ENCODE measurements at places on chromosomes 16 and 17.

DNA sequence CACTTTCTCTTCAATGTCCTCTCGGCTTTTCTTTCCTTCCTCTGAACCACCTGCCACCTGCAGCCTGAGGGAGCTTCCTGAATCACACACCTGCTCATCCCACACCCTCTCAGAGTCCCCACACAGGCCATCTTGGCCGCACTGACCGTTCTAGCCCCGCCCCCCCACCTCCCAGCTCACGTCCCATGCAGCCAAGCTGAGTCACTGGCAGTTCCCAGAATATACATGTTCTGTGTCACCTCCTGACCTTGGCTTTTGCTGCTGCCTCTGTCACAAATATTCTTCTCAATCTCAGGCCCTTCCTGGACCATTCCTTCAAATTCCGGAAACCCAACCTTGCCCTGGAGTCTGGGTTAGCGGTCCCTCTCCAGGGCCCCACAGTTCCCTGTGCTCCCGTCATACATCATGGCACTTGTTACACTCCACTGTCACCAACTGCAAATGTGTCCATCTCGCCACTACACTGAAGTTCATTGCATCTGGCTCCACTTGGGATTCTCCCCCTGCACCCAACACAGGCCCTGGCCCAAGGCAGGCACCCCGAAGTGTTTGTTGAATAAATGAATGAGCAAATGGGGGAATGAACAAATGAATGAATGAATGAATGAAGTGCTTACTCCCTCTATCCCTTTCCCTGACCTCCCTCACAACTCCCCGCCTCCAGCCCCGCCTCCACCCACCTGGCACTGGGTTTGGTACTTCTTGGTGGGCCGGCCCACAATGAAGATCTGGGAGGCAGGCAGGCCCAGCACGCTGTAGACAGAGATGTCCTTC is 12.8 kb downstream of the PIMREG start:
- no peak for DNase-seq

DNA sequence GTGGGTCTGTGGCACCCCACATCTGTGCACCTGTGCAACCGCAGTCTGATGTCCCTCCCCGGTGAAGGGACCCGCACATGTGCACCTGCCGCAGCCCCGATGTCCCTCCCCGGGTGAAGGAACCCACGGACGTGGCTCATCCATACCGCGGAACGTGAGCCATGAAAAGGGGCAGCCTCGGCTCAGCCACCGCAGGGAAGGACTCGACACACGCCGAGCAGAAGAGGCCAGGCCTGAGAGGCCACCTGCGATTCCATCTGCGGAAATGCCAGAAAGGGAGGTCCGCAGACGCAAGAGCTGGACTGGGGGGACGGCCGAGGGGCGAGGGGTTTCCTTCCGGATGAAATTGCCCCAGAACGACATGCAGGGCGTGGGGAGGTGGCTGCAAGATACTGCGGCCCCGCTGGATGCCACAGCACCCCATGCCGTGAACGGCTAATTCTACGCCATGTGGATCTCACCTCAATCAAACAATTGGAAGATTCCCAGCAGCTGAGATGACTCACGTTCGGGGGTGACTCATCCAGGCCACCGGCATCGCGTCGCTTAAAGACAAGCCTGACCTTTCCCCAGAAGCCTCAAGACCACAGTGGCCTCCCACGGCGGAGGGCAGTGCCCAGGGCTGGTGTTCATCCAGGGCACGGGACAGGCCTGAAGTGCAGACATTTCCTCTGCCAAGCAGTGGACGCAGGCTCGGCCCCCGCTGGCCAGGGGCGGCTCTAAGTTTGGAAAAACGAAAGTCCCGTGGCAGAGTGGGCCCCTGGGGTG is 21.0 kb downstream of the SOX8 start:
- DNase-seq: peak; percentile 48

- no peak for DNase-seq
Observed at GRCh38 chr17:46976626-46977270, 2.3 kb downstream of the RPRML start.

GRCh38 chr16:8915722-8916301 is 33.7 kb downstream of the LITAFD start:
- no peak for DNase-seq

GRCh38 chr17:69713815-69714214 is 299.3 kb downstream of the MAP2K6 start:
- no peak for DNase-seq

GRCh38 chr16:83830091-83830768 is 22.5 kb downstream of the HSBP1 start:
- no peak for DNase-seq

- DNase-seq: no peak
Observed at GRCh38 chr16:8622315-8622656, 788 bp downstream of the METTL22 start.

DNA sequence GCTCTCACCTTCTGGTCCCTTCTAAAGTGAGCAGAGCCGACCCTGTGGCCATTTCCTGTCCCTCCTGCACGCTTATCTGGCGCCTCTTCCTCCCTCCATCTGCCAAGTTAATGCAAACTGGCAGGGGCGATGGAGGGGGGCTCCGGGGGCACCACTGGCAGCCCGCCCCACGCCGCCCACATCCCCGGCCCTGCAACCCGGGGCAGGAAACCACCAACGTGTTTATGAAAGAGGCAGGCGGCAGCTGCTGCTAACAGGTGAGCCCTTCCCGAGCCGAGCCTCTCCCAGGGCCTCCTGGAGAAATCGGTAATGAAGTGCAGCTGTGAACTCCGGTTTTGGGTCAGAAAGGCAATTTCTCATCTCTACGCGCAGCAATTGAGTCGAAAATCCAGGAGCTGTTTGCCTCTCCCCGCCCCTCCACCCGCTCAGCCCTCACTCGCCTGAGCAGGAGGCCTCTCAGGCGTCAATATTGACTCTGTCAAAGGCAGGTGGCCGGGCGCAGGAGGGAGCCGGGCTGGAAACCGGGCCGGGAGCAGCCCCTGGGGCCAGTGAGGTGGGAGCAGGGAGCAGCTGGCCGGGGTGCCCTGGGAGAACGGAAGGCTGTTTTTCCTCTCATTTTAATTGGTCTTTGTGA is 164.4 kb upstream of the GSE1 start:
- peak; percentile 21 for DNase-seq

DNA sequence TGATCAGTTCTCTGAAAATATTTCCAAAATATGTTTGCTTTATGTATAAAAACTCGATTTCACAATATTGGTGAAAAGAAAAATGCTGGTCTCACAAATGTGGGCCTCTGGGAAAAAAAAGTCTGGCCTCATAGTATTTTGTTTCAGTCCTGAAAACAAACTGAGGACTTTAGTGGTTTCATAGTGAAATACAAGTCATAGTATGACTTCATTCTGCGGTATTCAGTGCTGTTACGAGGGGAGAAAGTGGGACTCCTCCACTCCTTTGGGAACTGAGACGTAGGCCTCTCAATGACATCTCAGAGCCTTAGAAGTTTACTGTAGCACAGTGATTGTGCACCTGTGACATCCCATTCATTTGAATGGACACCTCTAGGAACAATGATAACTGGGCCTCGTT is 56.0 kb downstream of the CYB561 start:
- DNase-seq: no peak

DNA sequence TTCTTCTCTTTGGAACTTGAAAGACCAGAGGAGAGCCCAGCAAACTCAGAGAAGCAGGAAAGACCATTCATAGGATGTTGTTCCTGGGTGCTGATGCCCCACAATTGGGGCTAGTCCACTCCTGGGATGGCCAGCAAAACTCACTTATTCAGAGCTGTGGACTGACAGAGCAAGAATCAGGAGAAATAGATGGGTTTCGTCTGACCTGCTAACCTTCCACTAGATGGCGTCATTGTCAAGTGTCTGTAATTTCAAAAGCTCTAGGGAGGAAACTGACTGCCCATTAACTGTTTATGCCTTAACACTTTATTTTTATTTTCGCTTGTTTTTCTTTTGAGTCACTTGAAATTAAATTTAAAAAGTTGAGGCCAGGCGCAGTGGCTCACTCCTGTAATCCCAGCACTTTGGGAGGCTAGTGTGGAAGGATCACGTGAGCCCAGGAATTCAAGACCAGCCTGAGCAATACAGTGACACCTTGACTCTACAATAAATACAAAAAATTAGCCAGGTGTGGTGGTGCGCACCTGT is 28.7 kb upstream of the MILR1 start:
- no peak for DNase-seq

GRCh38 chr16:89319886-89320781 is 102.6 kb downstream of the ZNF778 start:
- DNase-seq: no peak

GRCh38 chr17:55814377-55814776 is 63.5 kb downstream of the PCTP start:
- DNase-seq: no peak

DNA sequence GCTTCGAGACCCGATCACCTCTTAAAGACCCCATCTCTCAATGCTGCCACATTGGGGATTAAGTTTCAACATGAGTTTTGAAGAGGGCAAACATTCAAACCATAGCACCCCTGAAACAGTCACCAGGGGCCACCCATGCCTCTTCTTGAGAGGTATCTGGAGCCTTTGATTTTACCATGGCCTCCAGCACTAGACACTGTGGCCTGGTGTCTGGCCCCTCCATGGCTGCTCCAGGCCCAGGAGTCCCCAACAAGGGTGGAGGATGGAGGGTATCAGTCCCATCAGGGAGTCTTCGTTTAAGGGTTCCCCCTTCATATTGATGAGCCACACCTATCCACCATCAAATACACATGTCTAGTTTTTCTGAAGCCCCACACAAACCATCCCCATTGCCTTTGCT is 66.5 kb upstream of the CDH5 start:
- no peak for DNase-seq

DNA sequence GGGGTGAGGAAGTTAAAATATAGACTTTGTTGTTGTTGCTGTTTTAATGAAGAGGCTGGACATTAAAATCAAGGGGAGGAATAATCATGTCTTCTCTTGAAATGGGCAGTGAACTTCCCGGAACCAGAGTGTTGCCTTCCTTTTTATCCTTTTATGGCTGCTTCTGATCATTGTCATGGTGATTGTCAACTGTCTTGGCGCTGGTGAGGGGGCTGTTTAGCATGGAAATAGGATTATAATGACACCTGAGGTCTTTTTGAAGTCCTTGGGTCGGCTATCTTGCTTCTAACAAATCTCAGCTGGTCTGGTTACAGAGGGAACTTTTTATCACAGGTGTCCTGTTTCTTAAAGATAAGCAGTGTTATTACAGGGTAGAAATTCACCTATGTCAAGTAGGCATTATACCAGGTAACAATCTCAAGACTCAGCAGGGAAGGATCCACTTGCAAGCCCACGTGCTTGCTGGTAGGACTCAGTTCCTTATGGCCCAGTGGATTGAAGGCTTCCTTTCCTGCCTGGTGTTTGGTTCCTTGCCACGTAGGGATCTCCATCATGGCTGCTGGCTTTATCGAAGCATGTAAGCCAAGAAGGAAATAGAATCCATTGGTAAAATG is 349.3 kb downstream of the WWOX start:
- DNase-seq: no peak

GRCh38 chr17:7219229-7219811 is 316 bp downstream of the DLG4 start:
- no peak for DNase-seq

DNA sequence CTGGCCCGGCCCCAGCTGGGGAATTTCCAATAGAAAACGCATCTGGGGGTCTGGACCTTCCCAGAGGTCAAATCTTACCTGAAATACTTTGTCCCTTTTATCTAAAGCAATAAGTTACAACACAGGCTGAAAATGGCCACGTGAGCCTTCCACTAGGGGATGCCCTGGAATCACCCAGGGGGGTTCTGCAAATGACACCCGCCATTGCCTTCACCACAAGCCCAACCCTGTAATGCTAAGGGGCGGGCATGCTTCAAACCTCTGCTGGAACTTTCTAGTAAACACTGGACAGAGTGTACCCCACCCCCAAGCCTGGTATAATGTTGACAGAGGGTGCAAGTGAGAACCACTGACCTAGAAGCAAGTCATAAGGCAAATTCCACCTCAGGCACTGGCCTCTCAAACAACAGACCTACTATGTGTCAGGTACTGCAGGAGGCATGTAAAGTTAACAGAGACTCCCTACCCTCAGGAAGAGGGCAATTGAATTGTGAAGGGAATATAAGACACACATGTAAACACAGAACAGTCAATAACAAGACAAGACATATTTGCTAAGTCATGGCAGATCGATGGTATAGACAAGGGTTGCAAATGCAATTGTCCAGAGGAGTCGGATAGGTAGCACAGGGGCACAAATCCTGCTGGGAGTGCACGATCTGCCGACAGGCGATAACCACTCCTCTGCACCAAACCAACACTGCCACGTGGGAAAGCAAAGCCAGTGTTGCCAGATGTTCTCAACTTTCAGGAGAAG is 59.0 kb downstream of the ARHGAP17 start:
- DNase-seq: no peak

DNA sequence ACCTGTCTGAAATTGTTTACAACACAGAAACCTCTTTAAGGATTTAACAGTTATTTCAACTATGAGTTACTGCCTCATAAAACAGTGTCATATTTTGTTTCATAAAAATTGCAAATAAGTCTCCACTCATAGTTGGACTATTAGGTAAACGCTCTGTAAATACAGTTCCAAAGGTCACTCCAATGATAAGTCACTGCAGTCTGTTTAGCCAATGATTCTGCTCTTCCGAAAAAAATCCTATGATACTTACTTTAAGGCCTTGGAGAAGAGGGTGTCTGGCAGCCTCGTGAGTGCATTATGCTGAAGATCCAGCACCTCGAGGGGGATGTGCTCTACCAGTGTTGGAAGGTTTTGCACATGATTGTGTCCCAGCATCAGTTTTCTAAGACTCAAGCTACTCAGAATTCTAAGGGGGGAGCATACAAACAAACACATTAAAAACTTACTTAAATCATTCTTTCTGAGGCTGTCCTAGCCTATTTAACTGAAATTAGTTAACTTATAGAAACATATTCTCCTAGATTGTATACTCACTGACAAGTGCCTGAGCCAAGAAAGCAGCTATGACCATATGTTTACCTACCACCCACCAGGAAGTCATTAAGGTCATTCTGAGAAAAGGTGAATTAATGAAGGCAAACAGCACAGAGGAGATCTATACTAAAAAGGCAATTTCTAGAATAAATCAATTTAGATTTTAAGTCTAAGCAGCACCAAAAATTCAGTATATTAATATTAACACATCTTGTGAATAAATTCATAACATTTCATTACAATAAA is 41.1 kb downstream of the MARVELD3 start:
- no peak for DNase-seq

DNA sequence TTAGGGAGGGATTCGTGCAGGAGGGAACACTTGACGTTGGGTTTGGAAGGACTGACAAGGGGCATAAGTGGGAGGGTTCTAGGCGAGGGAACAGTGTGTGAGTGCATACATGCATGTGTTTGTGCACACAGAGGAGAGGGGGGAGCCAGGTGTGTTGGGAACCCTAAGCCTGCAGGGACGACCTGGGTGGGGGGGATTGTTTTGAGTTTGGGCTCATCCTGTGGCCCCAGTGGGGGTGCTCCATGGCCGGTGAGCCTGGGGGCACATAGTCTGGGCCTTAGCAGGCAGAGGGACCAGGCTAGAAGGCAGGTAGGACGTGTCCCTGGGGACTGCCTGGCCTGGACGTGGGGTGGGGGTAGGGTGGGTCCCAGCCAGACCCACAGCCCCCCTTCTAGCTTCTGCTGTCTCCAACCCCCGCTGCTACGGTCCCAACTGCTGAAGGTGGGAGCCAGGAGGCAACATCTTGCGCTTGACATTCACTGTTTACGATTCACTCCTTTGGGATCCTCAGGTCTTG is 11.9 kb upstream of the RASD1 start:
- DNase-seq: no peak

Data from stimulated activated CD8-positive, alpha-beta memory T cell treated with anti-CD3 and anti-CD28 coated beads, Interleukin-2, amount 100 ng/mL, for 1 hour (primary cell).